Frontal cortex (tissue), 4 donors: ENCODE measurements at places on chromosomes 2 and 18. TPM values are rescaled to one million over a fixed set of nuclear protein-coding genes. Genes with fewer than 3 reads are reported as not detected.

DNA sequence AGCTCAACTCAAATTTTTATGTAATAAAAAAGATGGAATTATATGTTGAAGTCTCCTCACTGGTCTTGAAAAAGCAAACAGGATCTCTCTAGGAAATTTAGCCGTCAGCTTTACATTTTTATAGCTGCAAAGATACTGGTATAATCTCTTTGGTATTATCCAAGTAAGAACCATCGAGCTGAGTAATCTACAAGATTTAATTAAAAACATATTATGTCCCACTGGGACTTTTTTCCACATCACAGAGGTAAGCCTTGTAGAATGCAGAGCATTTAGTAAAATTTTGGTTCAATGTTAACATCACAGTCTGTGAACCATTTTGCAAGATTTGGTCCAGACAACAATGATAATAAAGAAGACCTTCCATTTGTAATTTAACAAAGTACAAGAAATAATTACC, 162.6 kb upstream of the SLC39A10 start:
- no peak for DNase-seq

- no peak for DNase-seq
These were observed 1395.5 kb upstream of the PIK3C3 start for GRCh38 chr18:40559556-40559955.

CLIP4 gene
- total RNA-seq, result 49.3 TPM

RTP5 gene
- 2.4 TPM for total RNA-seq

INPP5D gene
- 1.6 TPM for total RNA-seq

SCN3A gene
- total RNA-seq, result 257 TPM

CHRNG gene
- total RNA-seq, result not detected
